Keratinocyte (primary cell): ENCODE measurements at places on chromosomes 6 and 20.

- no peak for DNase-seq
These were observed 456.5 kb downstream of the EPHA7 start for GRCh38 chr6:92962846-92963245.

- peak; percentile 9 for DNase-seq
These were observed 71.8 kb downstream of the FOXF2 start for GRCh38 chr6:1461207-1461606.

- no peak for DNase-seq
These were observed 4.7 kb downstream of the CCN2 start for GRCh38 chr6:131946404-131946991.

DNA sequence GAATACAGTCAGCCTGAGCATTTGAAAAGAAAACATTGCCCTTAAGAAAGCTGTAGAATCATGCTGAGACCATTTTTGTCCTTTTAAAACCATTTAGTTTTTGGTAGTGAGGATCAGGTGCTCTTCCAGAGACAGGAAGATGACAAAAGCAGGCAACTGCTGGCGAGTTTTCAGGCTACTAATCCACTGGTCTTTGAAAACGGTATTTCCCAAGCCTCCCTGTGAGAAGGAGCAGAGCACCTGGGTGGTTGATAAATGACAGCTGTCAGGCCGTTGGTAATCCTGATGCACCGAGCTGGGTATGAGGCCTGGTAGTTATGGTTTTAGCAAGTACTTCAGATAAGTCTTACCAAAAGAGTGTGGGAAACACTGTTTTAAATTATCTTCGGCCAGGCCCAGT lies 10.1 kb upstream of the SEC63 start:
- DNase-seq: no peak

GRCh38 chr6:56842686-56843475 lies 112.0 kb upstream of the BEND6 start:
- DNase-seq: no peak

DNA sequence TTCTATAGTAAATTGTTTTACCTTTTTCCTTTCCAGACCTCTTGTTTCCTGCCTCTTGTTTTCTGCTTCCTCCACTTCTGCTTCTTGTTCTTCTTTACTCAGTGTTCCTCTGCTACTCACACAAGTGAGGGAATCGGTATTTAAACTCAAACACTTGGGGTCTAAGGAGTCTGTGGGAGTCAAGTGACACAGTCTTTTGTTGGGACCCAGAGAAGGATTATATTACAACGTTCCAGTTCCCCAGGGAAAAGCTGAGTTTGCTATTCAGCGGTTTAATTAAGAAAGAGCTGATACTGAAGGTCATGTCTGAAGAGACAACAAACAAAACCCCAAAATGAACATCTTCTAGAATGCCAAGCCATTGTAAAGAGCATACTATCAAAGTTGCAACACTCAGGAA lies 107.8 kb upstream of the CITED2 start:
- no peak for DNase-seq

- DNase-seq: no peak
These were observed 872.1 kb upstream of the GJE1 start for GRCh38 chr6:141260627-141261015.

- no peak for DNase-seq
These were observed 8.2 kb downstream of the DIDO1 start for GRCh38 chr20:62918147-62918546.

DNA sequence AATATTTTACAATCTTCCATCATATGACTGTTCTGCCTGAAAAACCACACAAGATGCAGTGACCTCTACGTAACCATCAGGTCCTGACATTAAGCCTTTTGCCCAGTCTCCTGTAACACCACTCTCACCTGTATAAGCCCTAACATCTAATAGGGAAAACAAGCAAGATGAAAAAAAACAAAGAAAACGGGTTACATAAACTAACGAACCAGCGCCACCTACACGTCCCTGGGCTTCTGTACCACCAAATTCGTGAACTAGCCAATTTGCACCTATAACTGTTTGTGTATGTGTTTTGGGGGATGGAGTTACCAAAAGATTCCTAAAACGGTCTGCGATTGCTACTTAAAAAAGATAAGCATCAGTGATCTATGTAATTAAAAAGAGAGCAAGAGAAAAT lies 70.2 kb downstream of the BLOC1S5 start:
- no peak for DNase-seq

GRCh38 chr20:3787324-3788014 lies 929 bp upstream of the CENPB start:
- DNase-seq: no peak

DNA sequence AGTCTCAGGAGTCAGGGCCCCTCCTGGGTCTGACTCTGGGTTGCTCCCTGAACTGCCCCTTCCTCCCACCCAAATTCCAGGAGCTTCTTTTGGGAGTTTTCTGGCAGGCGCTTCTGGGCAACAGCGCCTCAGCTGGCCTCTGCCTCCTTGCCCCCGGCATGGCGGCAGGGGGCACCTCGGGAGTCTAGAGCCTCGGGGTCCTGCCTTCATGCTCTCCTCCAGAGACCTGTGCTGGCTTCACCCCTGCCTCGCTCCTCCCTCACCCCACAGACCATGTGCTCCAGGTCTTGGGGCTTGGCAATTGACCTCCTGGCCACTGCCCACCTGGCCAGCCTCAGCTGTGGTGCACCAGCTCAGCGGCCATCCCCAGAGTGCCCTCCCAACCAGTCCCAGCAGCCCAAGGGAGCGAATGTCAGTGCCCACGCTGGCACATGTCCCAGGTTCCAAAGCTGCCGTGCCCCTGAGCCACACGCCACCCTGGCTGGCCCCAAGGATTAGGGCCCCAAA lies 43.4 kb downstream of the SRC start:
- no peak for DNase-seq

DNA sequence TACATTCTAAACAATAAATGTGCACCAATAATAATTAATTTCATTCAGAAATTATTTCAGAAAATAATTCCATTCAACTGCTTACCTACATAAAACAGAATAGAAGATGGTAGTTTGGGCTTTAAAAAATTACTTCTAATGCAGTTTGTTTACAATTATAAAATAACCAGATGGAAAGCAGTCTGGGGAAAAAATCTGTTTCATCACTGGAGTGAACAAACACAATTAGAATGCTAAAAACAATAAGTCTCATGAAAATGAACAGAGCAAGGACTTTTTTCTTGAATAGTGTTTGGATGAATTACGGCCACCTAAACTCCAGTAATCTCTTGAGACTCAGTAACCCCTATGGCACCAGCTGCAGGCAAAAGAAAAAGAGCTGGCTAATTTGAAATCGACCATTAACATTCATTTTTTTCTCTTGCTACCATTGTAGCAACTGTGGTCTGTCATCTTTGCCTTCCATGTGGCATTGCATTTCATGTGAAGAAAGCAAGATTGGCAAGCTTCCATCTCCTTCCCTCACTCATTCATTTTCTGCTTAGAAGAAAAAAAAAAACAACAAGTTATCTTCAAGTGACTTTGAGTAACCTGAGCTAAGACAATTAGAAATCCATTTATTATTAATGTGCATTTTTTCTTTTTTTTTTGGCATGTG lies 88.4 kb upstream of the CEP85L start:
- DNase-seq: no peak

- no peak for DNase-seq
These were observed 177.0 kb upstream of the SNX9 start for GRCh38 chr6:157646012-157646411.

DNA sequence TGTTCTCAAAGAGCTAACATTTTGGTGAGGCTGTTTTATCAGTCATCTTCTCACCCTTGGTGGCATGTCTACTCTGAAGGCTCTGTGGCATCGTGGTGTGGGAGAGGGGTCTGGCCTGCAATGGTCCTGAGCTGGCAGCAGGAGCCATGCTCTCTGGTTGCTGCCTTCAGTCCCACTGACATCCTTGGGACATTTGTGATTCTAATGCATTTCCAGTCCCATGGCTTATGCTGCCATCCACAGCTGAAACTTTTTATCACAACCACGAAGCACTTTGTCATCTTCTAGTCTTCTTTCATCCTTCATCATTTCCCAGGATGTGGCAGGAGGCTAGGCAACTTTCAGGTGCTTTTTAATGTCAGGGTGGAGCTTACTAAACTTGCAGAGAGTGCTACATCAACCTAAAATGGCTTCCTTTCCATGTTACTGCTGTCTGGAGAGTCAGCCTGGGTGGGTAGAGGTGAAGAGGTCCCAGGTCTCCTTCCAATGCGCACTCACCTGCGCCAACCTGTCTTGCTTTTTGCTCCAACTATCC lies 77.1 kb downstream of the GPR63 start:
- DNase-seq: no peak

- DNase-seq: no peak
These were observed 150.7 kb upstream of the PRDM1 start for GRCh38 chr6:105935416-105935815.

GRCh38 chr20:22794200-22794599 lies 209.8 kb upstream of the FOXA2 start:
- no peak for DNase-seq

GRCh38 chr6:75611702-75612375 lies 10.2 kb downstream of the SENP6 start:
- DNase-seq: no peak

- no peak for DNase-seq
These were observed 142.3 kb downstream of the ATXN1 start for GRCh38 chr6:16618962-16619361.

- DNase-seq: peak; percentile 61
These were observed 3.4 kb downstream of the MED20 start for GRCh38 chr6:41917528-41917927.

GRCh38 chr6:5976811-5977210 lies 29.9 kb downstream of the NRN1 start:
- DNase-seq: no peak

DNA sequence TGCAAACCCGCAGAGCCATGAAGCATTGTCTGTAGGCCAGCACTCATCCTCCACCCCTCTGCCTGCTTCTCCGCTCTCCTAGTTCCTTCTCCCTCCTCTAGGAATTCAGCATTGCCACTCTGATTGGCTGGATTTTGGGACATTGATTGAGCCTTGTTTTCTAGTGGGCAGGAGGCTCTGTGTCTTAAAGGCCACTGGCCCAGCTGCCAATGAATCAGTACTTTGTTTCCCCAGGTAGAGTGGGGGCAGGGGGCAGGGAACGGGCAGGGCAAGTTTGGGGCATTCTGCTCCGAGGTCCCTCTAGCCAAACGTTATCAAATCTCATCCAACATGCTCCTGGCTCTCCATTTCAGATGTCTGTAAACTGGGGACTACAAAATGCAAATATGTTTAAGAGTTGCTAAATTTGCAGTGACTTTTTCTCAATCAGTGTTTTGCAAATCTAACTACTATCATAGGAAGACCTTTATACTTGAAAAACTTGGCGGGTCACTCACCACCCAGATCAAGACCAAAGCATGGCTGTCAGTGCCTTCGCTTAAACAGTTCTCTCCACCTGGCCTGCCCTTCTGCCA lies 10.4 kb upstream of the BPI start:
- no peak for DNase-seq

DNA sequence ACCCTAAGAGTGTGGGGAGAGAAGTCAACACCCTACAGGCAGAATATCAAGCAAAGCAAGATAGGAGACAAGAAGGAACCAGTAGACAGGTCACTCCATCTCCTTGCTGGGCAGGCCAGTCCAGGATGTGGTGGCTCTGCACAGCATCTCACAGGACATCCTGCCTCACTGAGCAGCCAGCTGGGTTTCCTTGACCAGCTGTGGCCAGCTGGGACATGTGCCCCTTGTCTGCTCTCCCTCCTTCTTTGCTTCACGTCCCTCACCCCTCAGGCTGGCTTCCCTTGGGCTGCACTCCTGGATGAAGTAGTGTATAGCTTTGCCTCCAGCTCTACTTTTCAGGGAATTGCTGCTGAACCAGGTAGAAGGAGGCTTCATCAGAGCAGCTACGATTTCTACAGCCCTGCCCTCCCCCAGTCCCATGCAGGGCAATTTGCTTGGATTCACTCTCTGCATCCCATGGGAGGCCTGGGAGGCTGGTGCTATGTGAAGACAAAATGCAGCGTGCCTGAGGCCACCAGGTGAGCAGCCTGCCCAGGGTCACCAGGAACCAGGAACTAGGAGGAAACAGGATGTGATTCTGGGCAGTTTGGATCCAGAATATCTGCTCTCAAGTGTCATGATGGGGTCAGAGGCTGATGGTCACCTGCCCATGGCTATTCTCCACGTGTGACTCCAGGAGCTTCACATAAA lies 110.0 kb upstream of the PMEPA1 start:
- no peak for DNase-seq

GRCh38 chr20:24131281-24131680 lies 142.7 kb upstream of the GGTLC1 start:
- DNase-seq: no peak

DNA sequence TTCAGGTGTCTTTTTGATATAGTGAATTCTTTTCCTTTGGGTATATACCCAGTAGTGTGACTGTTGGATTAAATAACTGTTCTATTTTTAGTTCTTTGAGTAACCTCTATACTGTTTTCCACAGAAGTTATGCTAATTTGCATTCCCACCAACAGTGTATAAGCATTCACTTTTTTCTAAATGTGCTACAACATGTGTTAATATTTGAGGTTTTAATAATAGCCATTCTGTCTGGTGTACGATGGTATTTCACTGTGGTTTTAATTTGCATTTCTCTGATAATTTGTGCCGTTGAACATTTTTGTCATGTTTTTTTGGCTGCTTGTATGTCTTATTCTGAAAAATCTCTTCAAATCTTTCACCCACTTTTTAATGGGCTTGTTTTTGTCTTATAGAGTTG lies 563.5 kb downstream of the GRIK2 start:
- no peak for DNase-seq

DNA sequence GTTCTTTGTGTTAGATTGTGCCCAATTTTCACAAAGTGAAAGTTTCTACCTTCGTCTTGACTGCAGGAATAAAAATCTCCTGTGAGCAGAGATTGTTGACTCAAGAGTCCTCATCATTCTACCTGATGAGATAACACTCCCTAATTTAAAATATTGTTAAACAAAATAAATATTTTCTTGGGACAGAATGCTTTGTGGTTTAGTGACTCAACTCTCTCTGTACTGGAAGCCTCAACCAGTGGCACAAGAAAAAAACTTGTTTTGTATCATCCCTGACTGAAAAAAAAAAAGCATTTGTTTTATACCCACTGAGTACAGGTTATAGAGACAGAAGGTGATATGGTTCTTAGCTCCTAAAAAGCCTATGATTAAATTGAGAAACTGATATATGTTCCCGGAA lies 78.9 kb downstream of the CRYBG1 start:
- no peak for DNase-seq

GRCh38 chr6:19849755-19850154 lies 12.6 kb downstream of the ID4 start:
- no peak for DNase-seq

DNA sequence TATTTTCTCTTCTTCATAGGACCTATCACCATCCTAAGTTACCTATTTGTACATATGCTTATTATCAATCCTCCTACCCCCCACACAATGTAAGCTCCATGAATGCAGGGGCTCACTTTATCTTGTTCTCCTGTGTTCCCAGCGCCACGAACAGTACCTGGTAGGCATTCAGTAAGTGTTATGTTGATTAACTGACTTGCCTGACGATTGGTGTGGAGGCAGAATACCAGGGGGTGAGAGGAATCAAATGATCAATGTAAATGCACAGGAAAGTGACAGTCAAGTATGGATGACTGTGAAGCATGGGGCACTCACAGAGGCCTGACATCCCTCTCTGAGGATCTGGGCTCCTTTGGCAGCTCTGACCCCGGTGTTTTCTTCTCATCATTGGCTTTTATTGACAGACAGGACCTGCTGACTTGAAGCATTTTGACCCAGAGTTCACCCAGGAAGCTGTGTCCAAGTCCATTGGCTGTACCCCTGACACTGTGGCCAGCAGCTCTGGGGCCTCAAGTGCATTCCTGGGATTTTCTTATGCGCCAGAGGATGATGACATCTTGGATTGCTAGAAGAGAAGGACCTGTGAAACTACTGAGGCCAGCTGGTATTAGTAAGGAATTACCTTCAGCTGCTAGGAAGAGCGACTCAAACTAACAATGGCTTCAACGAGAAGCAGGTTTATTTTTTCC lies 6.1 kb upstream of the IFT52 start:
- DNase-seq: no peak

GRCh38 chr6:102387326-102388033 lies 994.0 kb downstream of the GRIK2 start:
- DNase-seq: peak; percentile 30
